ENCODE measurements at places on chromosomes 1 and 21.

DNA sequence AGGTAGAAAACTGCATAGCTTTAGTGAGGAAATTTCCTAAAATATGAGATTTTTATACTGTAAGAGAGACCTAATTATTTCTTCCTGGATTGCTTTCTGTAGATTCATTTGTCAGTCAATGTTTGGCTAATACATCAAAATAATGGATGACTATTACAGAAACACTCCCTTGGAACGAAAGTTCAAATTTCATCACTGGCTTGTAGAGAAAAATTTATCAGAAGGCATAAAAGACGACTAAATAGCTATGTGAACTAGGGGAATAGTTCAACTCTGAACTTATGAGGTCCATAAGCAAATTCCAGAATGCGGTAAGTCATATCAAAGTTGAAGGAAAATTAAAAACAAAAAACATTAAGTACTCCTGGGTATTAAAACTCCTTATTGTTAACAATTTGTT lies 36.0 kb downstream of the WNT2B start:
- no peak for DNase-seq

GRCh38 chr1:221045842-221046831 lies 166.9 kb downstream of the HLX start:
- DNase-seq: peak; percentile 22

DNA sequence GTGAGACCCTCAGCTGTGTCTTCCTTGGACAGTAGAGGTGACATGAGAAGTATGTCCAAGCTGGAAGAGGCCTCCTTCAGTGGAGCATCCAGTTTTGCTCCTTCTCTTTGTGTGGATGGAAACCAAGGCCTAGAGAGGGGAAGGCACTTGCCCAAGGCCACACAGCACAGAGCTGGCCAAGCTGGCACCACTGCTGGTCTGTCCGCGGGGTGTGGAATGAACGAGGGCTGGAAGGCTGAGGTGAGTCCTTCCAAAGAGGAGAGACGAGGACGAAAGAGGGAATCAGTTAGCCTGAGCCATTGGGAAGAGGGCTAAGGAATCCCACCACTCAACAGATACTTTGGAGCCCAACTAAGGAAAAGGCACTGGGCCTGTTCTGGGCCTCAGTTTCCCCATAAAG lies 27.8 kb upstream of the SELENON start:
- no peak for DNase-seq

- no peak for DNase-seq
These were observed 121.7 kb upstream of the COL6A1 start for GRCh38 chr21:45859762-45860357.

GRCh38 chr1:179322557-179322956 lies 29.0 kb downstream of the SOAT1 start:
- no peak for DNase-seq

DNA sequence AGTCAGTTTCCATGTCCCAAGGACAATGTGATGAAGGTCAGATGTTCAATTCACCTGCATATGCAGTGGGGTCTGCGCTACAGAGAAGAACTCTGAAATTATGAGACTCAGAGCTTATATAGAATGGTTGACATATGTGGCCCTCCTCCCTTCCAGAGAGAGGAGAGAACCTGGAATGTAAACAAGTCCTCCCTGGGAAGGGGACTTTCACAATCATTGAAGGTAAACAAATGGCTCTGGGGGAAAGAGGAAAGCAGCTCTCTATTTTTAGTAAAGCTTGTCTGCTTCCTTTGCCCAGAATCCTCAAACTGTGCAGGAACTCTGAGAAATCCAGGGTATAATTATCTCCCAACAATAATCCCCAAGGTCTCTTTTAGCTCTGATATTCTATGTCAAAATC lies 9.8 kb downstream of the OVGP1 start:
- no peak for DNase-seq

- DNase-seq: peak; percentile 55
These were observed 19.6 kb downstream of the CDC42BPA start for GRCh38 chr1:227298512-227299240.
